ENCODE measurements at places on chromosomes 16 and 17. TPM values are rescaled to one million over a fixed set of nuclear protein-coding genes. Genes with fewer than 3 reads are reported as not detected.

DNA sequence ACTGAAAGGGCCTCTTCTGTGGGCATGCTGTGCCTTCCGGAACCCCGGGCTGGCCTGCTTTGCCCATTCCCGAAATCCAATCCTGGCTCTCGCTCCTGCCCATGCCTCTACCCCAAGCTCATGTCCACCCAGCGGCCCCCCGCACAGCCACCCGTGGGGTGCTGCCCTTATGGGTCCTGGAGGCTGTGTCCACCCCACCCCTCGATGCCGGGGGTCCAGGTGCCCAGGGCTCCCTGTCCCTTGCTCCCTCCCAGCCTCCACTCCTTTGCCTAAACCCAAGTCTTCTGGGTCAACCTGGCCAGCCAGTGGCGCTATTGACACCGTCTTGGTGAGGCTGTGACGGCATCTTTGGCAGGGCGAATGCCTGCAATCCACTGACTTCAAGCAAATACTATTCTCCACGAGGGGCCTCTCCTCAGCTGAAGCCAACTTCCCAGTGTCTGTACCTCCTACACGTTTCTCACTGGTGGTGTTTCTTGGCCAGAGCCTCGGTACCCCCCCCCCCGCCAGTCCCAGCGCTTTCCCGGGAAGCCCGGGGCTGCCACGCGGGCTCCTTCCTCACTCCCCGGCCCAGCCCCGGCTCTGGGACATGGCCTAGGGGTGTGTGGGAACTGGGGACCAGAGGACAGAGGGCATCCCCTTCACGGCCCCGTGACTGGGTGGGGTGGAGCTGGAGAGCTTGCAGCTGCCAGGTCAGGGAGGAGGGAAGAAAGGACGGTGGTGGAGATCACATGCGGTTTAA, 12.2 kb upstream of the DUS1L start:
- H3K36me3 ChIP-seq: peaks cover 17% of the 10 kb centered on the region
- H3K27me3 ChIP-seq: no peaks in the 10 kb centered on the region
- H3K27ac ChIP-seq: no peak overlapping the region
- no peak for DNase-seq

Gene CHAD
- 1.8 TPM for total RNA-seq

Gene TEX19
- not detected for total RNA-seq

Gene ZACN
- not detected for total RNA-seq

DNA sequence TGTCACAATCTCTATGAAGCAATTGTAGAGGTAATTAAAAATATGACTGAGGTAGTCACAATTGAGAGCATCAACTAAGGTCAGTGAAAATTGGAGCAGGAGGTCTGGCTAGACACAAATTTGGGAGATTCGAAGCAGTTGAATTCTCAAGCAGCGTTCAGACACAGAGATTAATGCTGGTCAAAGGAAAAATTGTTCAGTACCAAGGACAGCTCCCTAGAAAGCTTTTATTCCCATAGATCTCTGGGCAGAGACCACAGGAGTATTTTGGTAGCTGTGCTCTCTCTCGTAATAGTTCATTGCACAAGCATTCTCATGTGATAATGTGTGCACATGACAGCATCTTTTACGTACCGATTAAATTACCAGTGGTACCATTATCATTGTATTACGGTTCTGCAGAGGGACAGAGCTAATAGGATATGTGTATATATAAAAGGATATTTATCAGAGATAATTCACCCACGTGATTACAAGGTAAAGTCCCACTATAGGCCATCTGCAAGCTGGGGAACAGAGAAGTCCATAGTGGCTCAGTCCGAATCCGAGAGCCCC, 387.5 kb upstream of the HSBP1 start:
- H3K27ac ChIP-seq: no peak overlapping the region
- H3K4me3 ChIP-seq: no peak overlapping the region
- H3K27me3 ChIP-seq: no peaks in the 10 kb centered on the region
- no peak for DNase-seq

DNA sequence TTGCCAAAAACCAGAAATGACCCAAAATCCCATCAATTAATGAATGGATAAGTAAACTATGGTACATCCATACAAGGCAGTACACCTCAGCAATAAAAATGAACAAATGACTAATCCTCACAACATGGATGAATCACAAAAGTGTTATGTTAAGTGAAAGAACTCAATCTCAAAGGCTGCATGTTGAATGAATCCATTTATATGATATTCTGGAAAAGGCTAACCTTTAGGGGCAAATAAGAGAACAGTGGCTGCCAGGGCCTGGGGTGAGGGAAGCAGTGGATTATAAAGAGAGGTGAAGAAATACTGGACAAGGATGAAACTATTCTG, 46.1 kb upstream of the MSI2 start:
- H3K4me3 ChIP-seq: no peak overlapping the region
- no peaks in the 10 kb centered on the region for H3K4me1 ChIP-seq
- H3K36me3 ChIP-seq: no peaks in the 10 kb centered on the region
- H3K27me3 ChIP-seq: no peaks in the 10 kb centered on the region
- no peak for DNase-seq

Gene KCNJ18
- not detected for total RNA-seq

Measured in colonic mucosa (tissue), 4 donors.